ENCODE measurements at places on chromosomes 3 and 15. TPM values are rescaled to one million over a fixed set of nuclear protein-coding genes. Genes with fewer than 3 reads are reported as not detected.
A peak's percentile ranks its signal among the peaks of the same experiment; 100 is the strongest.

GRCh38 chr3:80079886-80080285 lies 312.1 kb upstream of the ROBO1 start:
- peak; percentile 28 for DNase-seq

- DNase-seq: no peak
Observed at GRCh38 chr3:77427528-77427927, 387.6 kb downstream of the ROBO2 start.

DNA sequence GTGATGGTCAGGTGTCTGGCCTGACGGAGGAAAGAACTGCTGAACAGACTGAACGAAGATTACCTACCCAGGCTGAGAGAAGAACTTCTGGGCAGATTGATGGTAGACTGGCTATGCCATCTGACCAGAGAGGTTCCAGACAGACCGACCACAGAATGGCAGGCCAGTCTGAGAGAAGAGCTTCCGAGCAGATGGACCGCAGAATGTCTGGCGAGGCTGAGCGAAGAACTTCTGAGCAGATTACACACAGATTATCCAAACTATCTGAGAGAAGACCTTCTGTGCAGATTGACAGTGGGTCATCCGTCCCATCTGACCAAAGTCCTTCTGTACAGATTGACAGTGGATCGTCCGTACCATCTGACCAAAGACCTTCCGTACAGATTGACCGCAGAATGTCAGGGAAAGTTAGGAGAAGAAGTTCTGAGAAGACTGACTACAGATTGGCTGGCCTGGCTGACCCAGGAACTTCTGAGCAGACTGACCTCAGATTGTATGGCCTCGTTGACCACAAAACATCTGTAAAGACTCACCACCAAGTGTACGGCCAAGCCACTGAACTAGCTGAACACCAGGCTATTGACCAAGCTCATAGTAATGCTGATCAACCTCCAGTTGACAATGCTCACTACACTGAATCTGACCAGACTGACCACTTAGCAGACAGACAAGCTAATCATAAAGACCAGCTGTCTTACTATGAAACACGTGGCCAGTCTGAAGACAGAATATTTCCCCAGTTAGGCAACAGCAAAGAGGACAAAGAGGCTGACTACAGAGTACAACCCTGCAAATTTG lies 812 bp downstream of the TEX55 start:
- DNase-seq: no peak

DNA sequence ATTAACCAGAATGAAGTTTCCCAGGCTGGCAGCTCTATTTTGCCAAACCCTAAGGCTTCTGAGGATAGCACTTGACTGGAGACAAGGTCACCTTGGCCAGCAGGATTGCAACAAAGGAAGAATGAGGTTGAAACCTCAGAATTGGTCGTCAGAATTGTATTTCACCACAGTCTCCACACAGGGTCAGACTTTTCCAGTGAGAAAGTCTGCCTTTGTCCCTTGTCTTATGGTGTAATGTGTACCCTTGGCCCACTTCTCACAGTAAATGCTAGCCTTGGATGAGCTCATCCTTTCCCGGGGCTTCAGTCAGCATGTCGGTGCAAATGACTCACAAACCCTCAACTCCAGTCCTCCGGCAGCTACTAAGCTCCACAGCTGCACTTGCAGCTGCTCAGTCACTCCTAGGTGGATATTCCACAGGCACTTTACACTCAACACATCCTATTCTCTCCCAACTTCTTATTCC lies 19.7 kb downstream of the SSR3 start:
- DNase-seq: peak; percentile 99

DNA sequence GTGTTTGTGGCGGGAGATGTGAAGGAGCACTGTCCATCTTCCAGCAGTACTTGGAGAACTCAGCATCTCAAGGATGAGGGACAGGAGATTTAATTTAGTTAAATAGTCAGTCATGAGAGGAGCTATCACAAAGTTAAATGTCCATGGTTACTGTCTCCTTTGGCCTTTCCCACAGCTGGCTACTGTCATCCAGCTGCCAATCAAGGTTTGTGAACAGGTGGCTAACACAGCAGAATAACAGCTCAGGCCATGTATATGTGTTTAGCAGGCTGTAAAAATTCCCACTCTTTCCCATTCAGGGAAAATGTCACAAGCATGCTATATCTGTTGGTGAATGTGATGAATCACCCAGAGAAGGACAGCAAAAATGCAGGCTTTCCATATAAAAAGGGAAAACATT lies 120.5 kb downstream of the TMEM108 start:
- no peak for DNase-seq

- no peak for DNase-seq
Observed at GRCh38 chr3:4224331-4224730, 78.8 kb upstream of the SETMAR start.

GRCh38 chr3:122979211-122979610 lies 48.4 kb downstream of the SEMA5B start:
- DNase-seq: no peak

DNA sequence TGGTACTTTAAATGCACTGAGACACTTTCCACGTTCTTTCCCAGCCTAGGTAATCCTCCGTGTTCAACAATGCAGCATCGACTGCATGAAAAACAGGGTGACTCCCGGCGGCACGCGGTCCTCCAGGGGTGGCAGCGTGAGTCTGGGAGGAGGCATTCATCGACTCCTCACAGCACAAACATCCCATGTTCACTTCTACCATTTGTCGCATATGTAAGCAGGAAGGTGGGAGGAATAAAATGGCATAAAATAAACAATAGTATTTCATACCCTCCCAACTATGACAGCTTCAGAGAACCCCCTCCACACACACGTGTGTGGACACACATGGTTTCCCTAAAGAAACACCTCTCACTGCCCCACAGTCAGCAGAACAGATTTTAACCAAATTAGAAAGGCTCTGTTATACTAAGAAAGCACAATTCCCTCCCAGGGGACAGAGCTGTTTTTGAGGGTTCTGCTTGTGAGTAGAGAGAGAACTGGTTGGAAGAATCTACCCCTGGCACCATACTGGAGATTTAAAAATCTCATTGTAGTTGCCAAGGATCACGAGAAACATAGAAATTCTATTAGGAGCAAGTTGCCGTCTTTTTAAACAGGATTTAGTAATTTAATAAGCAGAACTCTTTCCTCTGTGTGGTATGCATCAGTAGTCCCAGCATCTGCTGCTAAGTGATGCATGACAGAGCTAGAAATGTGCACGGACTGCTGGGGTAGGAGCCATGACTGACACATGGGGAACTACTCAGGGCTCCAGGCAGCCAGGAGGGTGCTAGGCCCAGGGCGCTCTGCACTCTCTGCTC lies 6.0 kb downstream of the FAM43A start:
- no peak for DNase-seq

DNA sequence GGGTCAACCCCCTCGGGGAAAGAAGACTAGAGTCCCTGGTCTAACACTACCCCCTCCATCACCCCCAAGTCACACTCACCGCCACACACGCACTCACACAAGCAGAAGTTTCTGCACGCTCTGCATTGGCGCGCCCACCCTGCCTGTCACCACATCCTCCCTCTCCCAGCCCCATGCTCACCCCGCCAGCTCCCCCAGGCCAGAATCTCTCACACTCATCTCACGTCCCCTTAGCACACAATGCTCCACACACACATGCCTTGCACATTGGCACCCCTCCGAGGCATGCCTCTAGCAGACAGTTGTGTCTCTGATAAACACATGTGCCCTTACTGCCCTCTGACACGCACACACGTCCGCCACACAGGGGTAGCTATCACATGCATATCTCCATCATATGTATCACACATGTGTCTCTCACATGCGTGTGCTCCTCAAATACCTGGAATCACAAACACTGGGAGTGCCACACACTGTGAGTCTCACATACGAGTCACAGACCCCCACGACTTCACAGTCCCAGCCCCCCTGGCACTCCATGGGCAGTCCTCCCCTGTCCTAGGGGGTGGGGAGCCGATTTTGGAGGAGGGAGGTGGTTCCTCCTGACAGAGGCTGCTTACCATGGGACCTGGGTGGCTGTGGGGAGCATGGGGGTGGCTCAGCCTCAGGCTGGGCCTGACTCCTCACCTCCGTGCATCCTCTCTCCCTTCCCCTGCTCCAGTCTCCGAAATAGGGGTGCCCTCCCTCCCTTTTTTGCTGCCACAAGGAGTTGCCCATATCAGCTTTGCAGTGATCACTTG lies 898 bp downstream of the FBLN2 start:
- no peak for DNase-seq

- DNase-seq: peak; percentile 39
Observed at GRCh38 chr15:60477916-60478565, 901 bp downstream of the ICE2 start.

DNA sequence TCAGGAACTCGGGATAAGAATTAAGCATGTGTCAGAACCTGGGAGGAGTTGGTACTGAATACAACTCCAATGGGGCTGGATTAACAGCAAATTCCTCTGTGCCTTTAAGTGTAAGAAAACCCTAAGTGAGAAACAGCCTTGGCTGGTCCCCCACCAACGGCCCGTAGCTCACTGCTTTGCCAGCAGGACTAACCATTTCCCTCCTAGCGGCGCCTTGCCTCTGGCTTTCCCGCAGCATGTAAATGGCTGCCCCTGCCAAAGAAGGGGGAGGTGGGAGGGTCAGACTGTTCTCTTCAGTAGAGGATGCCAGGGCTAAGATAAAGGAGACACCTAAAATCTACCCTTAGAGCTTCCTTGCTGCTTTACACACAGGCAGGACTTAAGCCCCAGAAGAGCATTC lies 51.0 kb upstream of the SH3GL3 start:
- DNase-seq: no peak

- peak; percentile 98 for DNase-seq
Observed at GRCh38 chr3:149180057-149180573, 41.5 kb downstream of the CP start.

DNA sequence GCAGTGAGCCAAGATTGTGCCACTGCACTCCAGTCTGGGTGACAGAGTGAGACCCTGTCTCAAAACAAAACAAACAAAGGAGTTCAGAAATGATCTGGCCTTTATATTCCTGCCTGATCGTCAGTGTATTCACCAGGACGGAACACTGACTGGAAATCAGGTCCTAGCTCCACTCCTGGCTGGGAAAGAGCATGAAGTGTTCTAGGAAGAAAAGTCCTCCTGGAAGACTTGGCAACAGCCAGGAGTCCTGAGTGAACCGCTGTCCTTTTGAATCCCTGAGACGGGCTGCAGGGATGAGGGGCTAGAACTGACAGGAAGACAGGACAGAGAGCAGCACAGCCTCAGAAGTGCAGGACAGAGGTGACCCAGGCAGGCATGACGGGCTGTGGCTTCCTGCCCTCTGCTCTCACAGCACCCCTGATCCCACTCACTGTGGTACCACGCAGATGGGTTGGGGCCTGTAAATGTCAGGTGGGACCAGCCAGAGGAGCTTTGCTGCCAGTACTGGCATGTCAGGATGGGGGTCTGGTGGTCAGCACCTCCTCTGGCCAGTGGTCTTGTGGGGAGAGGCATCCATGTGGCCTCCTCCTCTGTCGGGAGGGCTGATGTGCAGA lies 23.5 kb downstream of the FAN1 start:
- no peak for DNase-seq

DNA sequence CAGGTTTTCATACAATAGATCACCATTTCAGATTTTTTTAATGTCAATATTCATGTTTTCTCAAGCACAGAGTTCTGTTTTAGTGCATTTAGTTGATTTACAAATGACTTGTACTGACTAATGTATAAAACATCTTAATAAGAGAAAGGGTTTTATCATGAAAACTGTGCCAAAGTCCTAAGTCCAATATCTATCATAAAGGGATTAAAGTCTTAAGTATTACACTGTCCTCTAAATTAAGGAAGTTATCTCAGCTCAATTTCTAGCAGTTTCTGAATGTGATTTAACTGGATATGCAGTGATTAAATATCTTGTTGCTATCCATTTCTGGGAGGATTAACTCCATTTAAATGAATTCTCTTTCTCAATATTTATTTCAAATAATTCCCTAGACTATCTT lies 381.1 kb upstream of the CNTN4 start:
- DNase-seq: no peak

GRCh38 chr15:36977659-36978058 lies 122.7 kb downstream of the MEIS2 start:
- peak; percentile 50 for DNase-seq

DNA sequence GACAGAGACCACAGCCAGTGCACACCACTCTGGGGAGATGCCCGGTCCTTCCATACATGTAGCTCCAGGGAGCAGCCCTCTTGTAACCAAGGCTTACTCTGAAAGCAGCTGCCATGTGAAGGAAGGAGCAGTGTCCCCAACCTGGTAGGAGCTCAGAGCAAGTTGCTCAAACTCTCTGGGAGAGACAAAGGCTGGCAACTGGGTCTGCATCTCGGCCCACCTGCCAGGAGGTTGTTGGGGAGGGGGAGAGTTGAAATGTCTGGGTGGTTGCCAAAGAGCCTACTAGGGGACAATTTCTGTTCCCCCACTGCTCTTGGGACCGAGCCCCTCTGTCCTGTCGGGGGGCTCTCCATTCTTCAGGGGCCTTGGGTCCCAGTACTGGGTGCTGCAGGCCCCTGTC lies 309.9 kb downstream of the TLE3 start:
- DNase-seq: no peak

DNA sequence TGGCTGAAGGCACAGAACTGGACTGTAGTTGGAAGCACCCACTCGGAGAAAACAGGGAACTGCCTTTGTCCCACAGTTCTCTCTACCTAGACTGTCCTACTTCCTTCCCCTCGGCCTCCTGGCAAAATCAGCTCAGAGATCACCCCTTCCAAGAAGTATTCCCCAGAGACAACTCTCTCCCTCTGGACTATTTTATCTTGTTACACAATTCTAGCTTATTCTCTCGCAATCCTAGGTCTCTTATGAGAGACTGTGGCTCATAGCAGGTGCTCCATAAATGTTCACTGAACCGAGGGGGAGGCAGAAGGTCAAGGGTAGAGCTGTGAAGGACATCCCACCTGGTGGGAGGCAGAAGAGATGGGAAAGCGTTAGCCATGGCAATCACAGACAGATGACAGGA lies 10.6 kb downstream of the HEG1 start:
- peak; percentile 77 for DNase-seq

- DNase-seq: no peak
Observed at GRCh38 chr3:160312014-160312624, 86.9 kb downstream of the C3orf80 start.

GRCh38 chr3:30681649-30682211 lies 75.3 kb downstream of the TGFBR2 start:
- peak; percentile 57 for DNase-seq

- no peak for DNase-seq
Observed at GRCh38 chr15:50670115-50670514, 16.5 kb downstream of the TRPM7 start.

ALDH1L1 gene
- total RNA-seq: 3.9 TPM

TEX55 gene
- total RNA-seq: not detected

MITF gene
- total RNA-seq: 13.5 TPM

TBC1D23 gene
- total RNA-seq: 55.4 TPM

KLF13 gene
- 13.8 TPM for total RNA-seq

SLC51A gene
- total RNA-seq: not detected

LXN gene
- 50.9 TPM for total RNA-seq

ALDH1A3 gene
- total RNA-seq: 42.7 TPM

RGMA gene
- total RNA-seq: not detected

XCR1 gene
- total RNA-seq: not detected

CCDC33 gene
- 0.86 TPM for total RNA-seq

SKOR1 gene
- total RNA-seq: not detected

All from fibroblast of villous mesenchyme (primary cell).